ENCODE measurements at places on chromosomes 2 and 18.

DNA sequence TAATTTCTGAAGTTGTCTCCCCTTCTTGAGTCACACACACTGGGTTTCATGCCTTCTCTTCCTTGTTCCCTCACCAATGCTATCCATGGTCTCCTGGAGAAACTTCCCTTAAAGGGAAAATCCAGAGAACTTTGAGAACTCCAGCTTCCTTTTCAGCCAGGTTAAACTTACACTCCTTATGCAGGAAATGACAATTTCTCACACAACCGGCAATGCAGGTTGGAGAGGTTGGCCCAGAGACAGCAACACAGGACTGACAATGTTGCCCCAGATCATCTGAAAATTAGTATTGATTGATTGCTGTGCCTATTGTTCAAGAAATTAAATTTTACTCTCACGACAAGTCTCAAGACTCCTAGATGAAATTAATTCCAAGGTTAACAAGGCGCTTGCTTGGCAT lies 292.2 kb downstream of the NYAP2 start:
- DNase-seq, result no peak

GRCh38 chr2:105862843-105863242 lies 118.1 kb downstream of the NCK2 start:
- DNase-seq, result no peak

- DNase-seq, result no peak
These were observed 105.8 kb upstream of the LYPD6 start for GRCh38 chr2:149224543-149224942.

GRCh38 chr2:42928692-42929545 lies 136.5 kb upstream of the HAAO start:
- no peak for DNase-seq

DNA sequence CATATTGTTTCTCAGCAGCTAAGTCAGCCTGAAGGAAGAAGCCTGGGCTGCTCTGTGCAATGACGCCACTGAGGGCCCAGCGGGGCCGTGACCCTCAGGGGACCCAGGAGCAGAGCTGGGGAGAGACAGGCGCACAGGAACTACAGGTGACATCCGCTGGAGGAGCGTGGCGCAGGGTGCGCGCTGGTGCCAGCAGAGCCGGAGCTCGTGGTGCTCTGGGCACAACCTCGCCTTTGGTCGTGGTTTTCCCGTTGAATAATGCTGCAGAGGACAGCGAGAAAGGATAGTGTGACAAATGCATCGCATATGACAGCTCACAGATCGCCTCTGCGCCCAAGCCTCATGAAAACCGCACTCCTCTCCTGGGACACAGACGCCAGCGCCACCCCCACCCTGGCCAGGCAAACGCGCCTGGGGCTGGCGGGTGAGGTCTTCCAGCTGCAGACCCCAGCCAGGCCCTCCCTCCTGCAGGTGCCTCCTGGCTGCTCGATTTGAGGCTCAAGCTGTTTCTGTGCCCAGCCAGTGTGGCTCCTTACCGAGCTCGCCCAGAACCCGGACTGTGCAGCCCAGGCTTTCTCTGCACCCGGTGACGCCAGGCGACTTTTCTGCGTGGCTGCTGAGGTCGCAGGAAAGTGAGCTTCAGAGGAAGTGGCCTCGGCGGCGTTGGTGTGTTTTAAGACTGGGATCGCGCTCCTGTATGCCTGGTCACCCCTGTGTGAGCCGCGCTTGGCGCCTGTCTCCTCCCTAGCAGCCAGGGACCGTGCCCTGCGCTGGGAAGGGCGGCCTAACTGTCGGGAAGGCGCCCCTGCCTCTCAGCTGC lies 583.1 kb upstream of the HS6ST1 start:
- DNase-seq, result no peak

GRCh38 chr18:69754108-69754507 lies 193.6 kb downstream of the CD226 start:
- no peak for DNase-seq

DNA sequence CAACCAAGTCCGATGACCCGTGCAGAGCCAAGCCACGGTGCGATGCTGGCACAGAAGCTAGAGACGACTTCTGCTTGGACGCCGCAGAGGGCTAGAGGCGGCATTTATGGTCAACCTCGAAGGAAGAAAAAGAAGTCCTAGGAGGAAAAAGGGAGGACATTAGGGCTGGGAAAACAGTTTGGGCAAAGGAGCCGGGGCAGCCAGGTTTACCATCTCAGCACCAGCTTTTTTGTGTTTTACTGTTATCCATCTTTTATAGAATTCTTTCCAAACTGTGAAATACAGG lies 643 bp upstream of the DTNB start:
- DNase-seq, result no peak

GRCh38 chr18:8450013-8450412 lies 159.2 kb upstream of the RAB12 start:
- no peak for DNase-seq

DNA sequence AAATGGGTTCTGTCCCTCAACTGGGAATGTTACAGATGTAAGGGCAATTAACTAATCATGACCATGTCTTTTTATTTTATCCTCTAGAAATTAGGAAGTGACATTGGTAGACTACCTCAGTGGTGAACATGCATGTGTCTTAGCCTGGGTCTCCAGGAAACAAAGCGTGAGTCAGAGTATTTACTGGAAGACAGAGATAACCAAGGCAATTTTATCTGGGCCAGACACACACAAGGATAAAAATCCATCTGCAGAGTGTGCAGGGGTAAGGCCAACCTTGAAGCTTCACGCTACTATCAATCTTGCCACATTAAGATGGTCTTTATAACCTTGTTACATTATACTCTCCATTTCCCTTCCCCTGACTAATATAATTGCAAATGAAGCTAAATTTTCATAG lies 487.5 kb downstream of the SUCLG1 start:
- no peak for DNase-seq

DNA sequence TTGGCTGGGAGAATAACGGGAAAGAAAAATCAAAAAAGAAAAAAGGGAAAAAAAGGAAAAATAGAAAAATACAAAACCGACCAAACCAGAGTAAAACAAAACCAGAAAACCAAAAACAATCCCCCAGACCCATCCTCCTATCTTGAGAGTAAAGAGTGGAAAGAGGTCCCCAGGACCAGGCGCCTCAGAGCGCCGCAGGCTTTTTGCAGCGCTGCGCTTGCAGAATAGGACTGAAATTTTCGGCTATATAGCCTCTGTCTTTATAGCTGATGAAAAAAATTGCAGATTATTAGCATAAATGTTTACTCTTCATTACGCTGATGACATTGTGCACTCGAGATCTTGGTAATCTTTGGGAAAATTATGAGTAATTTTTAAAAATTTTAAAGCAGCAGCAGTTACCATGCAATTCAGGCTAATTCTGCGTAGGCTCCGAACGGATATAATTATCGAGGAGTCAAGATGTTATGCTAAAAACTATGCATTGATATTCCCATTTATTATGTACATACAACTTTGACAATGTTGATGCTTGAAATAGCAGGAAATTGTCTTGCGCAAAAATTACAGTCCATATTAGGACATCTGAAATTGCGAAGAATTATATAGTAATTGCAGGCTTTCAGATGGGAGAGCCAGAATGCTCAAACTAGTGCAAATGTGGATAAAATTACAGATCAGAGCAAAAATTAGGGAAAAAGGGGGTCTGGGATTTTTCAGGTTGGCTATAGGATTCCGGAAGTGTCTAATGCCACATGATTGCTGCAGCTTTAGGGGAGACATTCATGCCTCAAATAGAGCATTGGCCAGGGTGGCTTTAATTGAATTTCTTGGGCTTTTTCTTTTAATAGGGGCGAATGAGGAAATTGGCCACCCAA lies 8.3 kb downstream of the DLX1 start:
- DNase-seq, result no peak

DNA sequence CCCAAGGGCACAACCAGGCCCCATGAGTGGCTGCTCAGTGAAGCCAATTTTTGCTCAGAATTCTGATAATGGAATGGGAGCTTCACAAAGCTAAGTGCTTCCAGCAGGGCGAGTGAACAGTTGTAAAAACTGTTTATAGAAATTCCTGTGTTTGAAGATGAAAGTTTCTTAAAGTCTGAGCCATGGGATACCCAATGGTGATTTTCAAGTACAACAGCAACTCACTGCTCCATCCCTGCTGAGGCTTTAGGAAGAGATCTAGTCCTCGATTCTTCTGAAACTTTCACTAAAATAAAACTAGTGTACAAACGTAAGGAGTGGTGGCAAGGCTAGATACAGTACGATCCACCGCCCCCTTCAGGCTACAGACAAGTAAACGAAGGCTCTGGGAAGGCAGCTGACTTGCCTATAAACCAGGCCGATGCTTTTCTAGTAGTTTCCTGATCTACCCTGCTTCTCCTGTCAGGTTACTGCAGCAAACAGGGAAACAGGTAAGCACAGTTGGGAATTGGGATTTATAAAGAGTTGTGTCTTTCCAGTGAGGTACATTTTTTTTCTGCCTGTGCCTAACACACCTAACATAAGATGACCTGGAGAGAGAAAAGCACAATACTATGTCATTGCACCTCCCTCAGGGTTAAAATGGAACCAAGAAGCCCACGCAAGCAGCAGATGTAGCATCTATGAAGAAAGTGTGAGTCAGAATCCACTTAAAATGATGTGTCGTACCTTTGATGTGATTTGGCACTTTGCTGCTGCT lies 108.7 kb downstream of the UXS1 start:
- DNase-seq, result peak; percentile 41

GRCh38 chr2:207231967-207232366 lies 66.2 kb upstream of the KLF7 start:
- no peak for DNase-seq

- no peak for DNase-seq
These were observed 118.6 kb upstream of the GLI2 start for GRCh38 chr2:120617055-120617454.

- no peak for DNase-seq
These were observed 34.0 kb downstream of the CCNT2 start for GRCh38 chr2:134952608-134953007.

- DNase-seq, result no peak
These were observed 12.2 kb downstream of the HES6 start for GRCh38 chr2:238227587-238228032.

DNA sequence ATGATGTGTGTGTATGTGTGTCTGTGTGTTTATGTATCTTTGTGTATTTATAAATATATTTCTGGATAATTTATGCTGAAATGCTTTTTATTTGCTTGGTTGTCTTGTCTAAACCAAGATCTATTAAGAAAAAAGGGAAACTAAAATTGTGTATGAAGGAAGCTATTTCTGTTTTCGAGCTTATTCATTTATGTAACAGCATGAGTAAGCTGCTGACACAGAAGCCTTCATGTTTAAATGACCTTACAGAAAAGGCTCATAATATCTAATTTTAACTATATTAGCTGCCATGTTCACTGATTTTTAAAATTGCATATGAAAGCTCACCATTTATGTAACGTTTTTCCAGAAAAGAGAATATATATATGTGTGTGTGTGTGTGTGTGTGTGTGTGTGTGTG lies 392.8 kb downstream of the PTH2R start:
- DNase-seq, result no peak

- DNase-seq, result no peak
These were observed 19.7 kb downstream of the GRP start for GRCh38 chr18:59239642-59240041.

DNA sequence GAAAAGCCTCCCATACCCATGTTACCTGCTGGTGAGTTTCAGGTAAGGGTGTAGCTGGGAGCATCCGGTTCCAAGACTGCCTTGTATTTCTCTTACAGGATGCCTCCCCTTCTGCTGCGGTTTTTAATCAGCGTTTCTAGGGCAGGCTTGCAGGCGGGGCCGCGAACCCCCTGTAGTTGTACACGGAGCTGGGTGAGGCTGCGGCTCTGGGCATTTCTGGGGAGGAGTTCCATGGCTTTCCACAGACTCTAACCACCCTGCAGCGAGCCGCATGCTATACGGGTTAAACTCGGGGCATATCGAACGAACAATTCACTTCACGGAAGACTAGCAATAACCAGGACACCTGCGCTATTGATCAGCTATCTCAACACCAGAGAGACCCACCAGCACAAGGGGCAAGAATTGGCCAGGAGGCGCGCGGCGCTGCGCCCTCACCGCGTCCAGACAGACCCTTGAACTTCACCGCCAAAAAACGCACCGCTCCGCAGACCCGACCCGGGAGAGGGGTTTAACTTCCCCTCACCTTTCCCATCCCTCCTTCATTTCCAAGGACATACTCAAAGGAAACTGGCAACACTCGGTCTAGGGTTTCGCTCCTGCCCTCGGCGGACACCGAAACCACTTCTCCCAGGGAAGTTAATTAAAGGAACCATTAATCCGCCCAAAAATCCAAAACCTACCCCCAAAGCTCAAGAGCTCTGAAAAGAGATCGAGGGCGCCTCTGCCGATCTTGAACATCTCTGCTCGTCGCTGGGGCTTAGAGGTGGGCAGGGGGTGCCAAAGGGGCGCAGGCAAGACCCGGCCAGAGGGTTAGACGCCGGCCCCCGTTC lies 909 bp downstream of the TGFA start:
- DNase-seq, result no peak

DNA sequence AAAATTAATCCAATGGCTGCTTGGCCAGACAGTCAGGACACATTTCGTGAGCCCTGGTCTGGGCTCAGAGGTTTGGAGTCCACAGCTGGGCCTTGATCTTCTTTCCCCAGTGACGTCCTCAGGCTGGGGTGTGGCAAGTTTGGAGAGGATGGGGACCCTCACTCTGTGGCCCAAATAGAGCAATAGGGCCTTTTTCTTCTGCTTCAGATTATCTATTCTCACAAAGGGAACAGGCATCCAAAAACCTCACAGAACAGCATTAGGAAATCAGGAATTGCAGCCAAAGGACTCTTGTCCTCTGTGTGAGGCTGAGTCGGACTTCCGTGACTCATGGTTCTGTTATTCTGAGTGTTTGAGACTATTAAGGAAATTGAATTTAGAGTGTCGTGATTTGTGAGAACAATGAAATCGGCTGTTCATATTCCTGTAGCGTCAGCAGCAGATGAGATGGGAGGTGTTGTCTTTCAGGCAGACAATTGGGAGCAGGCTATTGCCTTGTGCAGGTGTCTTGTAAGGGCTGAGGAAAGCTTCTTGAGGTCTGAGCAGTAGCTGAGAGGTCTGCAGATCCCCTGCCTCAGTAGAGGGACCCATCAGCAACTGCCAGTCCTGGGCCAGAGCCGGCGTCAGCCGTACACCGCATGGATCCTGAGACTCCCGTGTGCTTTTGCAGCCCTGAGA lies 113.8 kb downstream of the SH3RF3 start:
- no peak for DNase-seq

DNA sequence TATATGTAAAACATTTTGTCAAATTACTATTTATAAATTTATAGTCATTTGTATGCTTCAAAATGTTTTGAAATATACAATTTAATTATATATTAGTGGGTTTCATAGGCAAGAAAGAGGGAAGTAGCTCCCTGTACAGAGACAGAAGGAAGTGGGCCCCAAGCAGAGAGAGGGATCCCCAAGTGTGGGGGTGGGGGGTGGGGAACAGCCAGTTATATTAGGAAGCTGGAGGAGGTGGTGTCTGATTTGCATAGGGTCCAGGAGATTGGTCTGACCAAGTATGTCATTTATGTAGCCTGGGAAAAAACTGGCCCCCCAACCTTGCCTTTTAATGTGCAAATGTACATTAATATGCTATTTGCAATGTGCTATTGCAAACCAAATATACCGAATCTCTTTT lies 76.5 kb upstream of the ZSWIM2 start:
- DNase-seq, result no peak

GRCh38 chr2:71944183-71944550 lies 203.5 kb downstream of the CYP26B1 start:
- no peak for DNase-seq
